ENCODE measurements at places on chromosomes 2 and 18.

GRCh38 chr2:42382144-42382543, 21.1 kb upstream of the COX7A2L start:
- no peak for DNase-seq

DNA sequence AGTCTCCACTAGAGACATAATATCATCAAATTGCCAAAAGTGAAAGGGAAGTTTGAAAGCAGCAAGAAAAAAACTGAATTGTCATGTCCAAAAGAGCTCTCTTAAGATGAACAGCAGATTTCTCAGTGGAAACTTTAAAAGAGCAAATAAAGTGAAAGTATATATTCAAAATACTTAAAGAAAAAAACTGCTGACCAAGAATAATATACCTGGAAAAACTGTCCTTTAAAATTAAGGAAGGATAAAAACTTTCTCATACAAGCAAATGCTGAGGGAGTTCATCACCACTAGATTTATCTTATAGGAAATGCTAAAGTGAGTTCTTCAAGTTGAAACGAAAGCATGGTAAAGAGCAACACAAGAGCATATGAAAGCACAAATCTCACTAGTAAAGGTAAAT, 83.3 kb upstream of the SCN1A start:
- no peak for DNase-seq

- DNase-seq = no peak
These were observed 260.5 kb downstream of the CCDC85A start for GRCh38 chr2:56444339-56444738.

DNA sequence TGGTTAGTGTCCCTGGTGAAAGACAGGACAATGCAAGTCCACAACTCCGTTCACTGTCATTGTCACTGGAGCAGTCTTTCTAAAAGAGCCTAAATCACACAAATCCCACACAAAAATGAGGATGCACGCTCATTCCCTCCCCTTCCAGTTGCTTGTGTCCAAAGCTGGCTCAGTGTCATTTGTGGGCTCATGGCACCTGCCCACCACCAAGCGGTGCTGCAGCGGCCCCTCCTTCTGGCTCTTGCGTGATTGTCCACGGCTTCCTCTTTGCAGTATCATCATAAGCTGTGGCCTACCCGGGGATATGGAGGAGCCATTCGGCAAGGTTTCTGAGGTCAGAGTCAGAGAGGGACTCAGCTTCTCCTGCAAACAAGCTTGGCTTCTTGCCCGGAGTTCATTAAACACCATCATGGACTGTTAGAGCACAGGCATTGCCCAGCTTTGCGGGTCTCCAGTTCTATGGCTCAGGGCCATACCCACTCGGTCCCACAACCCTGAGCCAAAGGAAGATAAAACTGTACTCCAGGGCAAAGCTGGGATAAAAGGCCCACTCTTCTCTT, 179.4 kb upstream of the AGAP1 start:
- no peak for DNase-seq

GRCh38 chr2:190023860-190024259, 38.7 kb downstream of the MSTN start:
- DNase-seq = peak; percentile 89

DNA sequence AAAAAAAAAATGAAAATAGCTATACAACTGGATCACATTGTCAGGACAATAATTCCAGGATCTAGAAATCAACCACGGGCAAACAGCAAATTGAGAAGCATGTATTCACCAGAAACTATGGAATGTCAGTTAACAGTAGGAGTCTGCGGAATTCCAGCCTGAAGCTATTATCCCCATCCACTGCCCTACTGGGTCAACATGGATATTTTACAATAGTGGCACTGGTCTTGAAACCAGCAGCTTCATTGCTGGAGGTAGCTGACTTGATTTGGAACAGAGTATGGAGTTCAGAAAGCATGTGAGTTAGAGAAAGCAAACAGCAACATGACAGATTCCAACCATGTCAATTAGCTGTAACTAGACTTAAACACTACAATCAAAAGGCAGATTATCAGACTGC, 55.7 kb upstream of the PDE1A start:
- no peak for DNase-seq
